Activated CD4-positive, alpha-beta T cell treated with anti-CD3 and anti-CD28 coated beads, Interleukin-2, amount 50 U/mL, for 24 hours (primary cell): ENCODE measurements at places on chromosomes 5 and 9.

GRCh38 chr9:19486803-19487202 is 78.0 kb downstream of the ACER2 start:
- DNase-seq, result no peak

DNA sequence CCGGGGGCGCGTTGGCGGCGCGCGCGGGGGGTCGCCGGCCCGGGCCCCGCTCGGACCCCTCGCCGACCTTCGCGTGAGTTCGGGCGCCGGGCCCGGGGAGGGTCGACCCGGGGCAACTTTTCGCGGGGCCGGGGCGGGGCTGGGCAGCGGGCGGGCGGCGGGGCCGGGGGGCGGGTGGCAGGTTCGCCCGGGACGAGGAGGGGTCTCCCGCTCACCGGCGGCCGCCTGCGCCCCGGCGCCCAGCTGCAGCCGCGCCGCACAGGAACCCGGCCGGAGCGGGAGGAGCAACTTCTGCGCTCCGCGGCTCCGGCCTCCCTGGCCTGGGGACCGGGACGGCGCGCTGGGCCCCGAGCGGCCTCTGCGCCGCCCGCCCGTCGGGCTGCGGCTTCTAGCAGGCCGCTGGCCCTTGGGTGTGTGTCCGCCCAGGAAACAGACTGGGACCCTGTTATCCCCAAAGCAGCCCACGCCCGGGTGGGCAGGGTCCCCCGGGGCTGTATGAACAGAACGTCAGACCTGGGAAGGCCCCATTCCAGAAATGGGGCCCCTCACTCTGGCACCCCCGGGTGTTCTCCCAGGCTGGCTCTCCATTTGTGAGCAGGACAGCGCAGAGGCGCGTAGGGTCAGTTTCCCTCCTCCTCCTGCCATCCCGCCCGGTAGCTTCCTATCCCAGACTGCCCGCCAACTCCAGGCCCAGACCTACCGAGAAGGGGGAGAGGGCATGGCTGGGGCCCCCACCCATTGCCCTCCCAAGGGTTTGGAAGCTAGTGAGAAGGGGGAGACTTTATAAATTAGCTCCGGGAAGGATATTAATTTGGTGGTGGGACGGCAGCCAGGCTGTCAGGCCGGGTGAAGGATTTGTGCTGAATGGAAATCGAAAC is 708 bp downstream of the RXRA start:
- DNase-seq, result no peak

DNA sequence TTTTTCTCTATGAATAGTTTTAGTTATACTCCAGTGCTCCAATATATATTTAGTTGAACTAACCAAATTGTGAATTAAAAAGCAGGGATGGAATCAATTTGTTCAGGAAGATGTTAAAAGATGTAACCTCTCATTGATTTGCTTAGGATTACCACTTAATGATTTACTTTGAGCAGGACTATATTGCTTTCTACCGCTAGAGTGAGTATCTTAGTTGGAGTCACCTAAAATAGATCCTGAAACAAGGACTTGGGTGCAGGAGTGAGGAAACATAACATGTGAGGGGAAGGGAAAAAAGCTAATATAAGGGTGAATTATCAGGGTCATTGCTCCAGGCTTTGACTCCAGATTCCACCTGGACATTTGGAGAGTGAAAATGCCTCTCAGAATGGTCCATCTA is 2277.4 kb upstream of the C9orf72 start:
- no peak for DNase-seq

- DNase-seq, result no peak
Observed at GRCh38 chr9:121620777-121621449, 30.5 kb upstream of the DAB2IP start.

- DNase-seq, result no peak
Observed at GRCh38 chr5:72539038-72539437, 31.8 kb upstream of the ZNF366 start.

GRCh38 chr9:133906932-133907910 is 84.9 kb downstream of the VAV2 start:
- no peak for DNase-seq

GRCh38 chr5:134268919-134269318 is 43.0 kb upstream of the PPP2CA start:
- no peak for DNase-seq

- DNase-seq, result no peak
Observed at GRCh38 chr9:7516376-7516775, 283.2 kb downstream of the DMAC1 start.

- no peak for DNase-seq
Observed at GRCh38 chr5:139263946-139264345, 29.6 kb upstream of the MATR3 start.

DNA sequence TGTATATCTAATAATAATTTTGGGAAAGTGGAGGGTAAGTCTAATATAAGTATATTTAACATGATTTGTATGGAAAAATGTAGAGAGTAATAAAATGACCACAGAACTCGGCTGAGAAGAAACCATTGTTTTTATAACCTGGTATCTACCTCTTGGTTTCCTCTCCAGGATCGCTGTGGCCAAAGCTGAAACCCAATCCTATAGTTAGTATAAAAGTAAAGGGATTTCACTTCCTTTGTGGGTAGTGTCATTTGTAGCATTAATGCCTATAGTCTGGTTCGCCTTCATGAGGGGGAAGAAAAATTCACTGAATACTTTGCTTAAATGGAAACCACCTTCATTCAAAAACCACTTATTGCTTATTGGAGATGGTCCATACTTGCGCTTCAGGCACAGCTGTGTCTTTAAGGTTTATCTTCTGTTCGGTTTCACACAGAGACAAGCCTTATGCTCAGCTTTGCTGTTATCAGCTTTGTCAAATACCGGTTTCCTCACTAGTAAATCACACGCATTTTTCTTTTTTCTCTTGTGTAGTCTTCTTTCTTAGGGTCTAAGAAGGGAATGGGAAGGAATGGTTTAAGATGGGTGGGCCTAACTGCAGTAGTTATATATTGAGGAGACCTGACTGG is 12.1 kb downstream of the PIK3R1 start:
- DNase-seq, result no peak

- DNase-seq, result no peak
Observed at GRCh38 chr5:137487600-137487999, 11.5 kb downstream of the SPOCK1 start.

- no peak for DNase-seq
Observed at GRCh38 chr5:104913841-104914281, 1351.3 kb upstream of the NUDT12 start.

- DNase-seq, result no peak
Observed at GRCh38 chr9:91516777-91517176, 93.1 kb upstream of the NFIL3 start.

GRCh38 chr5:82657033-82657699 is 379.0 kb upstream of the RPS23 start:
- no peak for DNase-seq

DNA sequence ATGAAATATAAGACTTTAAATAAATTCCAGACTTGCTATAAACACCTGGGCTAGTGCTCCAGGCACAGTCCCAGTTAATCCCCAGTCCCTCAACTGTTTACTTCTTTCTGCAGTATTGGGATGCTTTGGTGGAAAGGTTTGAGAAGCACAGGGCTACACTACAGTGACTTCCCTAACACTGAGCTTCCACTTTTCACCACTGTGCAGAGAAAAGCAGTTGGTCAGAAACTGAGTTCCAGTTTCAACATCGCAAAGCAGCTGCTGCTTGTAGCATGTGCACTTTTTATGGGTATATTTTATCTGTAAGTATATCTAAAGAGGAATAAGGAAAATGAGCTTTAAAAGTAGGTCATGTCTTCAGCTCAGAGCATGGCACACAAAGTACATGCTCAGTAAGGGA is 339.7 kb downstream of the NTRK2 start:
- no peak for DNase-seq

DNA sequence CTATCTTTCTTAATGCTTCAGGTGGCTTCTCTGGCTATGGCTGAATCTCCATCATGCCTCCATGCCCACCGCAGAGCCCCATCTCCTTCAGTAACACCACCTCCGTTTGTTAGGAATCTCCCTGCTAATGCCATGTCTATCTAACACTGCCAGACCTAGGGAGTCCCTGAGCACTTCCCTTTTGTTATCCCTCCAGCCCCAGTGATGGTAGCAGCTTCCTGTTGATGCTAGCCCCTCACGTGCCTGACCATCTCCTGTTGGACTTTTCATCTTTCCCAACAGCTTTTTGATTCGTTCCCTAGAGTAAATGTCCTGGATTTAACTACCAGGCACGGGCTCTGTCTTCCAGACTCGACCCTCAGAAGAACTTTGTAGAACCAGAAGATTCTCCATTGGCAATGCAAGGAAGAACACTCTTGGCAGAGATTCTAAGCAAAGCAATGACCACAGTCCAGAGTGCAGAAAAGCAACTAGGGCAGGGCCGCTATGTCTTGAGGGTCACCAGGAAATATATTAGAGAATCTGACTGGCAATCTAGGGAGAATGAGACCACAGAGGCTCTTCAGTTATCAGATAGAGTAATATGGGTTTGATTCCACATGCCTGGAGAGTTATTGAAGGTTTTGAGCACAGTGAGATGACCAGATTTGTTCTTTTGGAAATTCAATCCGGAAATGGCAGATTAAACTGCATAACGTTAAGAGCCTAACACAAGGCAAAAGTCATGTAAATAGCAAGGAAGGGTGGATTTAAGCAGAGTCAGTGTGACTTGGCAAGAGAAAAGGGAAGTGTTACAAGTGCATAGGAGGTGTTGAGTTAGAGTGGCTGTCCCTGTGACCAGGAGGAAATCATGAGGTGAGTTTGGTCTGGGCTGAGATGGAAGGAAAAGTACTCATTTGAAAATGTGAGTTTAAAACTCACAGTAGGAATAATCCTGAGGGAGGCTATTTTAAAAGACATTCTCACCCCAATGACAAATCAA is 555.2 kb downstream of the ACTL7B start:
- no peak for DNase-seq

DNA sequence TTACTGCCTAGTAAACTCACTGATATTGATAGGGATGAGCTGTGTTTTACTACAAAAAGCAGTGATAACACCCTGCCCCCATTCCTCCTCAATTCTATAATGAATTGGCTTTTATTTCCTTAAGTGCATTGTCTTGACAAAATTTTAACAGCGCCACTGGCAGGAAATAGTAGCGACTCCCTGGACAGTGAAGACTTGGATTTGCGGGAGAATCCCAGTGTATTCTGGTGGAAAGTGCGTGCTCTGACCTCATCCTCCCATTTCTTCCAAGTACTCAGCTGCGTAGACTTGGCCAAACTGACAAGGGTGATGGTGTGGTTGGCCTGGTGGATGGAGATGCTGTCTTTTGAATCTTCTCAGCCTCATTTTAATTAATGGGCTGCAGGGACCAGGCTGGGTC is 5.3 kb downstream of the TRIO start:
- no peak for DNase-seq

GRCh38 chr5:69030358-69031062 is 63.3 kb upstream of the SLC30A5 start:
- no peak for DNase-seq

GRCh38 chr9:38085308-38085707 is 16.3 kb upstream of the SHB start:
- no peak for DNase-seq

DNA sequence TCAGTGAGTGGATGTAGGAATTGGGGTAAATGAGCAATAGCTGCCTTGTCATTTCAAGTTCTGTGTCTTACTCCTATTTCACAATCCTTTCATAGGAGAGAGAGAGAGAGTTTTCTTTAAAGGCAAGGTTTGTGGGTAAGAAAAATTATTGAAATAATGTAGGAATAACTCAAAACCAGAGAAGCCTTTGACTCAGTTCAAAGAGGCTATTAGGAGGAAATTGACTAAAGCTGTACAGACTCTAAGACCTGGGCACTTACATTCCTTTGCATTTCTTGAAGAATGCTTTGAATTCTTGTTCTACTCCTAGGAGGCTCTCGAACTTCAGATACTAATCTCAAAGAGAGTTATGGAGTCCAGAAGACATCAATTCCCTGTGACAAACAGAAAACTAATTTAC is 257.1 kb downstream of the FBXL7 start:
- no peak for DNase-seq

- DNase-seq, result no peak
Observed at GRCh38 chr5:6574537-6575245, 58.2 kb downstream of the NSUN2 start.

- no peak for DNase-seq
Observed at GRCh38 chr9:111023128-111023527, 15.1 kb downstream of the LPAR1 start.

- no peak for DNase-seq
Observed at GRCh38 chr9:121455527-121456239, 44.0 kb downstream of the GGTA1 start.

DNA sequence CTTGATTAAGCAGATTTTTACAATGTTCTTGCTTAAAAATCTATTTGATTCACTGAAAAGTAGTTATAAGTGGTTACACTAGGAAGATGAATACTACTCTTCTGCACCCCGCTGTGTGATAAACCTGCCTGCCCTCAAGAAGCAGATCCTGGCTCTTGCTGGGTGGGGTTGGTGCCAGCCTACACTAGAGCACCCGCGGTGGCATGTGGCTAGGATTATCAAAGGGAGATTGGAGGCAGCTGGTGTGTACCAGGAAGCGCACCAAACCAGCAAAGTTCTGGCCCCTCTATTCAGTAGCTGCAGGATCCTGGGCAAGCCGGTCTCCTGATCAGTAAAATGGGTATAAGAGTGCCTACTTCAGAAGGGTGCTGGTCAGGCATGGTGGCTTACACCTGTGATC is 43.5 kb downstream of the PRLR start:
- no peak for DNase-seq

GRCh38 chr9:69466151-69466550 is 141.1 kb downstream of the ENTREP1 start:
- no peak for DNase-seq

GRCh38 chr9:89810431-89810830 is 205.6 kb downstream of the GADD45G start:
- DNase-seq, result no peak

GRCh38 chr9:93091453-93092081 is 4.5 kb upstream of the CARD19 start:
- no peak for DNase-seq

DNA sequence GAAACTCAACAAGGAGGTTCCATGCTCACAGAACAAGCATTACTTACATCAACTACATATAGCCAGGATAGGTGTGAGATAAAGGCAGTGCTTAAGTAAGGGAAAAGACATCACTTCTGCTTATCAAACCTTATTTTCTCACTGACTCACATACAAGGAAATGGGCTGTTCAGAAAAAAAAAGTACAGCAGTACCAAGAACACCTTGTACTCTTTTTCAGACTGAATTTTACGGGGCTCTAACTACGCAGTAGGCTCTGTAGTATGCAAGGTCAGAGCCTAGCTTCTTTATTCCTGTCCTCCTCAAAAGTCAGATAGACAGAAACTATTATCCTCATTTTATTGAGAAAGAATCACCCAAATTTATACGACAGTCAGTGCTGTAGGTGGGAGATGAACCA is 5.8 kb downstream of the PSMB7 start:
- no peak for DNase-seq

DNA sequence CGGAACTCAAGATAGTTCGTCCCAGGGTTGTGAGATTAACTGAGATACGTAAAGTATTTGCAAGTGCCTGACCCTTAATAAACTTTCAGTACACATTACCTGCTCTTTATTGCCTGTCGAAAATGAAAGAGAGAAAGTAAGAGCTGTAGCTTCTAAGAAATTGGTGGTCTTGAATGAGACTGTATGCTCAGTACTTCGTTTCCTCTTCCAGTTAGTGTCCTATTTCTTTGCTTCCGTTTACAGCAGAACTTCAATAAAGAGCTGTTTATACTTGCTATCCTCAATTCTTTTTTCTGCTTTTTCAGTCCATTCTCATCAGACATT is 534 bp downstream of the SRFBP1 start:
- no peak for DNase-seq

- no peak for DNase-seq
Observed at GRCh38 chr9:22481566-22481965, 34.9 kb downstream of the DMRTA1 start.

- peak; percentile 24 for DNase-seq
Observed at GRCh38 chr5:140114341-140115185, 654 bp downstream of the PURA start.
